ENCODE measurements at places on chromosomes 3 and 15.

- peak; percentile 41 for DNase-seq
These were observed 107.2 kb upstream of the RASGRP1 start for GRCh38 chr15:38671675-38672254.

GRCh38 chr3:150742141-150742523, 20.8 kb downstream of the SIAH2 start:
- no peak for DNase-seq

- DNase-seq, result no peak
These were observed 26.7 kb upstream of the TMC3 start for GRCh38 chr15:81400640-81401236.

DNA sequence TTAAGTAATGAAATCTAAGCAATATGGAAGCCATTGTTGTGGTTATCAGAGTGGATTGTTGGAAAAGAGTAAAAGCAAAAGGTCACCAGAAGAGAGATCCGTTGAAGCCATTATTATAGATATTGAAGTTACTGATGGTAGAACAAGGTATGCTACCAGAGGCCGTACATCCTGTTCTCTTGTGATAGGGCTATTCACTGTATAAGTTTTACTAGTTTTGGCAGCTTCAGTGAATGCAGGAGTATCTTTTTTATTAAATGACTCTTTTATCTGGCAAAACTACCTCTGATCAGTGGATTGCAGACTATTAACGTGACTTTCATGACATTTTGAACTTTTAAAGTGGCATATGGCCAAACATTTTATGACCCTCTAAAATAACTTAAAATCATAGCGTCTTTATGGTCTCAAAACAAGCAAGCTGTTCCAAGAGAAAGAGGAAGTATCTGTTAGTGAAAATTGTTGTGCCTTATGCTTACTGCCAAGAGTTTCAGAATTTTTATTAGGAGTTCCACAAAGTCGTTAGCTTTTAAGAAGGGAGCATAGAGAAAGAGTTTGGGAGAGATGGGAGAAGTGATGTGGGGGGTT, 102.9 kb downstream of the LRRC49 start:
- DNase-seq, result no peak

DNA sequence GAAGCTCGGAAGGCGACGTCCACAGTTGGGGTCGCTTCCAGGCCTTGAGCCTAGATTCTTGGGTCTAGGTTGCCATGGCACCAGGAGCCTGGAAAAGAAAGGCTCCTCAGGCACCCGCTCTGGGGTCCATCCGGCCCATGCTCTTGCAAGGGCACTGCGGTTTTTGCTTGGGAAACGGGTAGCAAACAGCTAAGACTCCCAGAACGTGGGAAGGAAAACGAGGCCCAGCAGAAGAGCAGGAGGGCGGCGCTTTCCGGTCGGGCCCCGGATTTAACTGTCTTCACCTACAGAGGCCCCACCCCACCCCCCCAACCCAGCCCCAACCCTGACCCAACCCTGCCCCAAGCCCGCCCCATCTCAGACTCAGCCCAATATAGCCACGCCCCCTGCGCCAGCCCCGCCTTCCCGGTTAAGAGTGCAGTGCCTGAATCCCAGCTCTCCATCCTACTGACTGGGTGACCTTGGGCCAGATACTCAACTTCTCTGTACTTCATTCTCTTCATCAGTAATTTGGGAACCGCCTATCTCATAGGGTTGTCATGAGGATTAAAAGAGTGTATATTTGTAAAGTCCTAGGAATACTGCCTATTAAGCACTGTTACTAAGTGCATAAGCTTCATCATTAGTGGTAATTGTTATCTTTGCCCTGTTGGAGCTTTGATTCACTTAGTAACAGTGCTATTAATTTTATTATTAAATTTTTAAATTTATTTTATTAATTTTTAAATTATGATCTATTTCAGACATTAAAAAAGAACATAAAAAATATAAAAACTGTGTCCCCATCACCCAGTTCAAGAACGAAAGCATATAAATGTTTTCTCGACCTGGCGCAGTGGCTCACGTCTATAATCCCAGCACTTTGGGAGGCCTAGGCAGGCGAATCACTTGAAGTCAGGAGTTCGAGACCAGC, 28.4 kb upstream of the SMAD6 start:
- DNase-seq, result peak; percentile 47

GRCh38 chr15:39684233-39684632, 98.4 kb downstream of the FSIP1 start:
- no peak for DNase-seq

DNA sequence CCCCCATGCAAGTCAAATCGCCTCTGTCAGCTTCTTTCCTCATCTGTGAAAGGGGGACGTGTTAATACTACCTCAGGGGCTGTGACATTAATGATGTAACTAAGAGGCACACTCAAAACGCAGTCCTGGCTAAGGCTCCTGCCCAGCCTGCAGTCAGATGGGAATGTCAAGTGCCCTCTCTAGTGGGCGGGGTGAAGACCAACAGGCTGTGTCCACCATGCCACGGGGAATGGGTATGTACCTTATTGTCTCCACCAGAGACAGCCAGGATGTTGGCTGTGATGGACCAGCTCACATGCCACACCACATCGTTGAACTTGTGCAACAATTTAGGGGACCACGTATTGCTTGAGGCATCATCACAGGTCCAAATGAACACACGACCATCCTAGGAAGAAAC, 11.0 kb upstream of the GHRL start:
- no peak for DNase-seq

DNA sequence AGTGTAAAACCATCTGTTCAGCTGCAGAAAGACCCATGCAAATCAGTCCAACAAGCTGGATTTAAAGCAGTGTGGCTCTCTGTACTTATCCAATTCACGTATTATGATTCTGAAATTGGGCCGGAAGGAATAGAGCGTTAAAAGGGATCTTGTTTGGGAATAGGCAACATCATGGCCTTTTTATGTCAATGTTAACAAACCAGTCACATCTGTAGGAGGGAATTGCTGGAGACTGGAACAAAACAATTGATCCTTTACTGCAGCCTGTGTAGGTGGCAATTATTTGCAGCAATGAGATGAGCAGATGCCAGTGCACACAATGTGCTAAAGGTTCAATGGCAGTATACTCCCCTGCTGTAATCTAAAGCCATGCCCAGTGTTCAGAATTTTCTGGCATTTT, 887.4 kb upstream of the ROBO1 start:
- no peak for DNase-seq

- no peak for DNase-seq
These were observed 73.0 kb downstream of the ATP1B3 start for GRCh38 chr3:141949399-141949798.

GRCh38 chr3:168859574-168859973, 763.9 kb upstream of the GOLIM4 start:
- no peak for DNase-seq

GRCh38 chr3:34256791-34257190, 458.4 kb downstream of the PDCD6IP start:
- DNase-seq, result no peak

DNA sequence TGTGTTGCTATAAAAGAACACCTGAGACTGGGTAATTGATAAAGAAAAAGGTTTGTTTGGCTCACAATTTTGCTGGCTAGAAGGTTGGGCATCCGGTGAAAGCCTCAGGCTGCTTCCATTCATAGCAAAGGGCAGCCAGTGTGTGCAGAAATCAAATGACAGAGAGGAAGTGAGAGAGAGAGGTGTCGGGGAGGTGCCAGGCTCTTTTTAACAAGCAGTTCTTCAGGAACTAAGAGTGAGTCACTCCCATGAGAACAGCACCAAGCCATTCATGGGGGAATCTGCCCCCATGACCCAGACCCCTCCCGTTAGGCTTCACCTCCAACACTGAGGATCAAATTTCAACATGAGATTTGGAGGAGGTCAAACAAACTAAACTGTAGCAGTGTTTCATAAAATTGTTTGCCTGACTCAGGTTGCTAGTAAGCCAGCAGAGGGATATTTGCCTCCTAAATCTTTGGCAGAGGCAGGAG, 4.5 kb upstream of the PARP15 start:
- peak; percentile 9 for DNase-seq

Data from stimulated activated CD4-positive, alpha-beta T cell treated with anti-CD3 and anti-CD28 coated beads, Interleukin-4, amount 100 ng/mL, for 1 hour (primary cell).